Fibroblast of villous mesenchyme (primary cell): ENCODE measurements at places on chromosomes 6 and 20.

DNA sequence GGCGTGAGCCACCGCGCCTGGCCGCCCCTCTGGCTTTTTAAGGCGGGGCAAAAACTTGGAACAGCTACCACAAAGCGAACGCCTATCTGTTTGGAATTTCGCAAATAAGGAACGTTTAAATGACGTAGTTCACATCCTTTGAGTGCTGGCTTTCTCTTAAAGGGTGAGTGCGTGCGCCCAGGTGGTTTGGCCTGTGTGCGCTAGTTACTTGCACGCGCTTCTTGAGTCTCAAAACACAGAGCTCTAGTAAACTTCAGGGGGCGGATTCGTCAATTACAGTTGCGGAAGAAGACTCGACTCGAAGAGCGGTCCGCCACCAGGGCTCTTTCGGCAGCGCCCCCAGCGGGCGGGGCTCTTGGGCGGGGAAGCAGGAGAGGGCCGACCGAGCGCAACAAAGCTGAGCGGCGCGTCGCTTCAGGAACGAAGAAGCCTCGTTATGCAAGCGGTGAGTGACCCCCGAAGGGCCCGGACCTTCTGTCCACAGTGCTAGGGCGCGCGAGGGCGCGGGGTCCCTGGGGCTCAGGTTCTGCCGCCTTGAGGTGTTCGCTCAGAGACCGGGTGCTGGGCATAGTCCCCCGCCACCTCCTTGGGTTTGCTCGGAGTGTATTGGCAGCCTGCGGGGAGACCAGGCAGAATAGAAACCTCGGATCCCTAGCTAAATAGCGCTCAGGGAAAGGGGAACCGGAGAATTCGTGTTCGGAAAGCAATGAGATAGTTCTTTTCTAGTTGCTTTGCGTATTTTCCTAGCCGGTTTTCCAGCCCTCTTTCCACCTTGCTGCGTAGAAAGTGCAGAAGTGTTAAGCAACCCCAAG is at the start of gene SYCP2L:
TSS of gene SYCP2L (plus strand) at position 362 of the 812 bp plus-strand sequence. CDS start at position 437, 75 bp downstream.
- DNase-seq = peak; percentile 72

DNA sequence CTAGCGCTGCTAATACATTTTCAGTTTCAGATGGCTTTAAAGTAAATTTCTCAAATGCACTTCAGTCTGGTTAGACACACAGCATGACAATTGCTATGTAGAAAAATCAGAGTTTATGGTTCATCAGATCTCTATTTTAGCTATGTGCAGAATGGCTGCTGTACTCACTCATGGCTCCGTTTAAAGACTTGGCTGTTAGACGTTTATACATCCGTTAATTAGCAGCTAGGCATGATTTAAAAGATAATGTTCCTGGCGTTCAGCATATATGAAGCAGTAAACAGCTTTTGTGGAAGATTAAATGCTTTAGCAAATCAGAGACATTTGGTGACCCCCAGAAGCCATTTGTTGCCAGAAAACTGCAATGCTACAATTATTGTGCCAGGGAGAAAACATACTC is 350.0 kb upstream of the MANEA start:
- DNase-seq = no peak

GRCh38 chr6:88982720-88983119 is 19.3 kb upstream of the RNGTT start:
- DNase-seq = peak; percentile 78

DNA sequence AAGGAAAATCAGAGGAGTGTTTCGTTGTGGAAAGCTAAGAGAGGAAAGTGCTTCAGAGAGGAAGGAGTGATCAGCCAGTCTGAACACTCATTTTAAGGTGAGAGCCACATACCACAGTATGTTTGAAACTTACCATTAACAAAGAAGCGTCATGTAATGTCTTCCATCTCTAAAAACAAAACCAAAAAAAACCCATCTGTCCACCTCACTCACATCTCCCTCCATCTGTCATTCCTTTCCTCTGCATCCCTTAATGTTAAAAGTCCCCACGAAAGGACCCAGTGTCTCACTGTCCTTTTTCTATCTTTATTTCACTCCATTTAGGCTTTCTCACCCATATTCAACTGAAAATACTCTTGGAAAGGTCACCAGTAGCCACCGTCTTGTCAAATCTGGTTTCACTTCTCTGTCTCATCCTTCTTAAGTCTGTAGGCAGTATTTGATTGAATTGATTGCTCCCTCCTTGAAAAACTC is 59.4 kb upstream of the GNRH2 start:
- no peak for DNase-seq

- no peak for DNase-seq
These were observed 2.9 kb downstream of the STX11 start for GRCh38 chr6:144153260-144153659.

DNA sequence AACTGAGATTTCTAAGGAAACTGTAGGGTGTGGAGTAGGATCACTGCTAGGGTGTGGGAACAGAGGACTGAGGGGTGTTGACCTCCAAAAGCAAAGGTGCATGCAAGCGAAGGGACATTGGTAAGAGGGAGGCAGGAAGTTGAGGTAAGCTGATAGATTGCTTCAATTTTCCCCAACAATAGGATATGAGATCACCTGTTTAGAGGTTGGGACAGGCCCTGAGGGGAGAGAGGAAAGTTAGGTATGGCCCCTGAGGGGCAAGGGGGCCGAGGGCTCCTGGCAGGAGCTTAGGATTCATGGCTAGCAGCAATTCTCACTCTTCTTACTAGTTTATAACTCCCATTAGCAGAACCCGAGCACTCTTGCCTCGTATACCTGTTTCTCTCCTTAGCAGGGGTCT is 106.8 kb upstream of the RPS6KA2 start:
- no peak for DNase-seq

- peak; percentile 23 for DNase-seq
These were observed 191.3 kb downstream of the ESR1 start for GRCh38 chr6:151998784-151999183.

- no peak for DNase-seq
These were observed 2.5 kb upstream of the FASTKD5 start for GRCh38 chr20:3162080-3162611.

DNA sequence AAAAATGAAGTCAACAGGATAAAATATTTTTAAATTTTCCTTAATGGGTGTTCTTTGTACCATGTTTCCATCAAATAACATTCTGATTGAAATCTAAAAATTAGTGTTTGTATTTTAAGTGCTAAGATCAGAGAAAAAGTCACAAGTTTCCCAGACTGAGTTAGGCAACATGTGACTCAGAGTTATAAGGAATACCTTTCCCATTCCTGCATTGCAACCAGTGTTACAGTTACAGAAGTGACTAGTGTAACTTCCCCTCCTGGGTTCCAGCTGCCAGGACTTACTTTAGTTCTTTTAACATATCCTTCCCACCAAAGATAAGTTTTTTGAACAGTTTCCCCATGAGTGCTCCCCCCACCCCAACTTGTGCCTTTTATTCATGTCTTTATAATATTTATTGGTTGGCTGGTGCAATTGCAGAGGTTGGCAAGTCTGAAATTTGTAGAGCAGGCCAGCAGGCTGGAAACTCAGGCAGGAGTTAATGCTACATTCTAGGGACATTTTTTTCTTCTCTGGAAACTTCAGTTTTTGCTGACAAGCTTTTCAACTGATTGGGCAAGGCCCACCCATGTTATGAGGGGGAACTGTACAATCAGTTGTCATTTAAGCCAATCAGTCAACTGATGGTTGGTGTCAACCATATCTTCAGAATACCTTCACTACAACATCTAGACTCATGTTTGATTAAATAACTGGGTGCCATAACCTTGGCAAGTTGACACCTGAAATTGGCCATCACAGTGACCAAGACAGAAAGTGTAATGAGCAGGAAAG is 22.9 kb upstream of the ESR1 start:
- DNase-seq = peak; percentile 15

- DNase-seq = no peak
These were observed 17.3 kb upstream of the RHAG start for GRCh38 chr6:49653942-49654341.

DNA sequence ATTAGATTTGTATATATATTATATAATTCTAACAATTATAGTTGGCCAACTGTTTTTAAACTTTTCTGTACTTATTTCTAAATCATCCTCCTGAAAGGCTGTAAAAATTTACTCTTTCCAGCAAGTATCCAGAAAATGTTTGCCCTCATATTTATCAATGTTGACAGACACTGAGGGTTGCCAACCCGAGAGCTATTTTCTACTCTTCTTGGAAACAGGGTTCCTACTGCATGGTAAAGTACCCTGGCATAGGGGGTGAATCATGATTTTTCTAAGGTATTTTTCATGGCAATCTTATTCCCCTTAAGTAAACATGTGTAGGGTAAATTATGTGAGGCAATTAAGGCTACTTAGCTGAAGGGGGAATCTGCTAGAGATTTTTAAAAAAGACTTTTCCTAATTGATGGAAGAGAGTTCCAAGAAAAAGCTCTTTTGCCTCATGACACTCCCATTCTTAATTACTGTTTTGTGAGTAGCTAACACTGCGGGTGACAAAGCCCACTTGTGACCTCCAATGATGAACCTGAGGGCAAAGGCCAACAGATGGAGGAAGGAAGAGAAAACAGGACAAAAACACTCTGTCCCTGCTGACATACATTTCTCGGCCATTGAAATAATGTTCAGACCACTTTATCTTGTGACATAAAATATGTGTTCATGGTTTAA is 37.9 kb downstream of the GPX5 start:
- DNase-seq = no peak

- DNase-seq = no peak
These were observed 21.2 kb downstream of the MRPS18A start for GRCh38 chr6:43666196-43666920.

GRCh38 chr6:30216096-30216495 is 2.9 kb upstream of the TRIM26 start:
- DNase-seq = no peak

GRCh38 chr6:26286168-26286877 is 78.7 kb upstream of the BTN3A2 start:
- peak; percentile 79 for DNase-seq

- no peak for DNase-seq
These were observed 41.2 kb downstream of the ANKS1A start for GRCh38 chr6:34930221-34930620.

GRCh38 chr6:6946206-6947155 is 161.3 kb upstream of the RREB1 start:
- peak; percentile 13 for DNase-seq

DNA sequence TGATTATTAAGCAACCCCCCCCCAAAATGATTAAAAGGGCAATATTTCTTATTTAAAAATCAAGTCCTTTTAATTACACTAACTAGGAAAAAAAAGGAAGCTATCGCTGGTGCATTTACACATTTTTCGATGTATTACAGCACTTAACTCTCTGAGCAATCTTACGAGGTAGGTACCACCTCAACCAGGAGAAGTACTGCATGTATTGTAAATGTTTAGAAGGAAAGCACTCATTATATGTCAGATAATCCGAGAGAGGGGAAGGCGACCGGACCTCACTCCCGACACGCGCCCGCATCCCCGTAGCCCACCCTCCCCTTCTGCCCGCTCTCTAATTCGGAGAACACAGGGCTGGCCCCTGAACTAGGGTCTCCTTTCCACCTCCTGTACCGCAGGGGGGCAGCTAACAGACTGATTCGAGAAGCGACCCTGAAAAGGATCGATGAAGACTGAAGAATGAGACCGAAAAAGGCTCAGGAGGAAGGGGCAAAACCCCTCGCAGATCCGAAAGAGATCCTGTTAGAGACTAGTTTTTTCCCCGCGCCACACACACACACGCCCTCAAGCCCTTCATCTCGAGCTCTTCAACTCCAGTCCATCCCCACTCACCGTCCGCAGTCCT is 337 bp downstream of the ESF1 start:
- DNase-seq = no peak

GRCh38 chr6:57267586-57268293 is 45.6 kb upstream of the RAB23 start:
- peak; percentile 99 for DNase-seq

DNA sequence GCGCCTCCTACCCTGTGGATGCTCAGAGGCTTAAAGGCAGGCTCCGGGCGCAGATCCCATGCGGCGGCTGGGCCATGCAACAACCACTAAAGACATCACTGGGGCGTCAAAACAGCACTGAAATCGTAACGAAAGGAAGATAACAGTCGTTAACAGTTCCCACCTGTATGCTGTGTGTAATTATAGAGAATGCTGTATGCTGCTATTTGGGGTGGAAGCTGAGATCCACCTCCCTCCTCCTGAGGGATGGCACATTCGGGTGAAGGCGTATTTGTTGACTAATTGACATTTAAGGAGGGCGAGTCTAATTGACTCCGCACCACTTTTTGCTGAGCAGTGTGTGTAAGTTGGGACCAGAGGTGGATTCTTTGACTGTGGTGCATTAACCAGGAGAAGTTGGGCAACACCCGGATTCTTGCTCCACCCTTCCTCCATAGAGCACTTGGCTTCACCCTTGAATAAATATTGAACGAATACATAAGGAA is 687 bp downstream of the SLC35A1 start:
- DNase-seq = peak; percentile 48

DNA sequence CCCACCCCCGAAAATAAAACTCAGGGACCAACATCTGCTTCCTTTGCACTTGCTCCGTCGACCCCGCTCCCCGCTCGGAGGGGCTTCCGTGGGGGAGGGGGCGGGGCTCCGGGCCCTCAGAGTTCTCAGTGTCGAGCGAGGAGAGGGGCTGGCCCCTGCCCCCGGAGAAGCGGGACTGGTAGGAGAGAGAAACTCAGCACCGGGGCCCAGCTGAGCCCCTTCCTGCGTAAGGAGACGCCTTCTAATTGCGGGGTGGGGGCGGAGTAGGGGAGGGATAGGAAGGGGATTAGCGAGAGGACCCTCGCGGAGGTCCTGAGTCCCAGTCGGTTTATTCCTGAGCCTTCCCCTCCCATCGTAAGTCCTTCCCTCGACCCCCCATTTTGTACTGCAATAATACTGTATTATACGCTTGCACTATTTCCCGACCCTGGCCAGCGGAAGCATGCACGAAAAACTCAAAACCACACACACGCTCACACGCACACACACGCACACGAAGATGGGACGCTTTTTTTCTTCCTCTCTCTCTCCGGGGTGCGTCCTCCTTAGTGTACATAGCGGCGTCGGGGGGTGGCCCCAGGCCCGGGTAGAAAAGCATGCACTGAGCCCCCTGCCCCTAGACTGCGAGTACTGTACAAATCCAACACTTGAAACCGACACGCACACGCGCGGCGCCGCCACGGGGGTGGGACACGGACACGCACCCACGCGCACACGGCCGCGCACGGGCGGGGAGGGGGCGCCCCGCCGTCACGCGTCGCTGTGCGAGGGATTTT is 22.1 kb upstream of the SLC22A7 start:
- DNase-seq = no peak

- DNase-seq = peak; percentile 68
These were observed 19.6 kb upstream of the TRAM2 start for GRCh38 chr6:52596371-52597028.

DNA sequence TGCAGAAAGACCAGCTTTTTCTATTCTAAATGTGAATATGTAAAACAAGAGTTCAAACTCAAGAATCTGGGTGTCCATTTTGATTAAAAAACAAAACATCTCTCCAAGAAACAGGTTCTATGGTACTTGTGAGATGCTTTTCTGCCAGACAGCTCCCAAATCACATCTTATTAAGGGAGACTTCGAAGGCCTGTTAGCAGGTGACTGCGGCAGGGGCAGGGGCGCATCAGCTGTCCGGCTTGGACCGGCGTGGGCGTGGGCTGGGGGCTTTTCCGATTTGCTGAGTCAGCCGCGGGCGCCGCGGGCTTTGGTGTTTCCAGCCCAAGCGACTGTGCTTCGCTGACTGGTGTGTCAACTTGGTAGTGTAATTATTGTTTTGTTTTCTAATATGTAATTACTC is 32.6 kb downstream of the TFAP2A start:
- DNase-seq = no peak

- peak; percentile 30 for DNase-seq
These were observed 7.0 kb downstream of the SERAC1 start for GRCh38 chr6:158160932-158161539.
